ENCODE measurements at places on chromosomes 1 and 21.

DNA sequence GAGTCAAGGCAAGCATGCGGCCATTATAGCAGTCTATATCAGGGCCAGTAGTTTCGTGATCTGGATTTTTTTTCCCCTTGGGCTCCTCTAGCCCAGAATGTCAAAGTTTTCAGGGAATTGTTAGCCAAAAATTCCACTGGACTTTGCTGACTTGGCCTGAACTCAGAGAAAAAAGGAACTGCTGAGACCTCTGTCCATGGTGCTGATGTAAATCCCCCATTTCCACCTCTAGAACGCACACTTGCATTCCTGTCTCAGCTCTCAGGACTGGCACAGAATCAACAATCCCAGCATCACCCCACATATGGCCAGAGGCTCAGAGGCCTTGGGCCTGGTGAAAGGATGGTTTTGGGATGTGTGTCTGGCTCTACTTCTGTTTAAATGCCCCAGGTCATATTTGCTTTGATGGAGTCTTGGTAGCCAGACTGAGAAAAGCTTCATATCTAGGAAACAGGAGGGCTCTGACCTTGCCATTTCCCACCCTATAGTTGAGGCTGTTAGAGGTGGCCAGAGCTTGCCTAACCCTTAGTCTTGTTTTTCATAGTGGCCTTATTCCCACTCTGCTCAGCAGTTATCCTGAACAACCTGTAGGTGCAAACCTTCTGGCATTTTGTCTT is 16.9 kb upstream of the EFCAB14 start:
- peak; percentile 39 for DNase-seq

DNA sequence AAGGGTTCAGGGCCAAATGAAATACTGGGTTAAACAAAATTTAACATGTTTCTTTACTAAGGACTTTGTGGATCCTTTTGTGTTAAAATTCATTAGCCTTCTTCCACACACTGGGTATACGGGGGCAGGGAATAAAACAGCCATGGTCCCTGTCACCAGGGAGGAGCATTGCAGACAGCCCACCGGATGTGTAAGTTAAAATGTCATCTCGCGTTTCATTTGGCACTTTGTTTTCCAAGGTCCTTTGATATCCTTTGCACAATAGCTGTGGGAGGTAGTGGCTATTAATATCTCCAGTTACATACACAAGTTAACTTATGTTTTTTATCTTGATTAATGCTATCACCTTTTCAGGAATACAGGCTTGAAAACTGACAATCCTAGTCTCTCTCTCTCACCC is 172.7 kb downstream of the BARHL2 start:
- no peak for DNase-seq

- DNase-seq: no peak
Measured at GRCh38 chr21:42530167-42530518, 16.5 kb downstream of the SLC37A1 start.

- DNase-seq: no peak
Measured at GRCh38 chr1:214449371-214449770, 102.0 kb downstream of the PTPN14 start.

GRCh38 chr1:235297579-235297978 is 30.4 kb downstream of the ARID4B start:
- DNase-seq: no peak

GRCh38 chr1:205978676-205979075 is 24.5 kb downstream of the RAB7B start:
- DNase-seq: no peak

- DNase-seq: no peak
Measured at GRCh38 chr1:23745515-23745914, 2.2 kb downstream of the ELOA start.

GRCh38 chr21:32183396-32183795 is 95.5 kb downstream of the MIS18A start:
- no peak for DNase-seq

- no peak for DNase-seq
Measured at GRCh38 chr1:199875337-199875736, 152.2 kb upstream of the NR5A2 start.

DNA sequence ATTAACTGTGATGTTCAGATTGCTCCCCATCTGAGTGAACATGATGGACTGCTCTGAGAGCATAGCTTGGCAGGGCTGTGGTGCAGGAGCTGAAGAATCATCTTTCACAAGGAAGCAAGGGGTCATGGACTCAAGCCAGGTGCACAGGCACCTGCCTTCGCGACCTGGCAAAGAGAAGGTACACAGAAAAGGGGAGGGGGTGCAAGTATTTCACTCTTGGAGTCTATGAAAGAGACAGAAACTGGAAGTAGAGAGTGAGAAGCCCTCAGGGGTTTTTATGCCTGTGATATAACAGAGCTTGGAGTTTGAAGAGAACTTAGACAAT is 232.6 kb upstream of the PLXNA2 start:
- DNase-seq: no peak

DNA sequence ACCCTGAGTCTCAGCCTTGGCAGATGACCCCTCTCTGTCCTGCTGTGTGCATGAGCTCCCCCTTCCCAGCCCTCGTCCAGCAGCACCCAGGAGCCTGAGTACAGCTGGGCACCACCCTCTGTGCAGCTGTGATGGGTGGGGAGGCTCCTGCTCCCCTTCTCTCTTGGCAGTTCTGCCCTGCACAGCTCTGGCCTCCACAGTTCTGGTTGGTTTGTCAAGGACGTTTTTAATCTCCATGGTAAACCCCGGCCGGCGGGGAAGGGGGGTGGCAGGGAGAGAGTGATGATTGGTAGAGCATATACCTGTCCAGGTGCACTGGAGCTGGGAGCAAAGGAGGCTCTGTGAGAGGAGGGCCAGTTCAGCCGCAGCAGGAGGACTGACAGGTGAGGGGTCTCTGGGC is at the start of gene CLCNKA:
TSS of gene CLCNKA (plus strand) at position 356 of the 400 bp plus-strand sequence. CDS start 584 bp downstream, outside the sequence.
- DNase-seq: no peak

DNA sequence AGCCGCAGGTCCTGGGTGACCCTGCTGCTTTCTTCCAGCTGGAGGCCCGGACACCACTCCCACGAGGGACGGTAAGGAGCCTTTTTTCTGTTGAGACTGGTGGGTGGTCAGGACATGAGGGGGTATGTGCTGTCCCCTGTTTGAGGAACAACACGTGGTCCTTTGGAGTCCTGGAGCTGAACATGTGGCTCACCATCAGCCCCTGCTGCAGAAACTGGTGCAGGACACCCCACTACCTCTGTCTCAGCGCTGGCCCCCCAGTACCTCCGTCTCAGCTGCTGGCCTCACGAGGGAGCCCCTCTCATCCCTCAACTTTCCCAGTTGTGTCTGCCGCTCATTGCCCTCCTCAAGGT is 34.7 kb downstream of the SLC19A1 start:
- no peak for DNase-seq

DNA sequence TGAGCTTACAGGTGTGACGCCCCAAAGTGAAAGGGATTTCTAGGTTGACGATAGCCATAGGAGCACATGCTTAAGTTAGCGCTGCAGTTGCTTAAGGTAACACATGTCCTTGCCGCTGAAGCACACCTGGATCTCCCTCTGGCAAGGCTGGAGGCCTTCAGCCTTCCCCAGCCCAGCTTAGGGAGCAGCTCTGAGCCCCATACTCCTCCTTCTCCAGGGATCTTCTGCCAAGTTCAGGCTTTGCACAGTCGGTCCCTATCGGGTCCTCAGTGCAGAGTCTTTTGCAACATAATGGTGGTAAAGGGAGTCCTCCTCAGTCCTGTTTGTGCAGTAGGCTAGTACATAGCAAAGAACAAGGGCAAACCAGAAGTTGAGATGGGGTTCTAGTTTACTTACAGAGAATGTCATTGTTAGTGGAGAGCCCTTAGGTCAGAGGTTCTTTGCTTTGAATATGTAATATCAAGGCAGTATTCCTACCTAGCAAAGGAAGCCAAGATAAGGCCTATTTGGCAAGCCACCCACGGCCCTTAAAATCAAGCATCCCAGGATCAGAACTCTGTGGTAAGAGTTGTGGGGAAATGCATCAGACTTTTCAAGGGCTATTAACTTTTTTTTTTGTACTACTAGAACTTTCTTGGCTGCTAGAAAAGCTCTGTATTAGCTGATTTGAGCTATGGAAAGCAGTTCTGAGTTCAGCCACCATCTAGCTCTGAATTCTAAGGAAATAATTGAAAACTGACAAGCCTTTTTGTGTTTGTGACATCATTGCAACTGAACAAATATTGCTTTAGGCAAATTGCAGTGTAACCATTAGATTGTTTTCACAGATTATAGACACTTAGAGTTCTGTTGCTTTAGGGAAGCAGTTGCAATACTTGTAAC is 1.4 kb downstream of the EVA1C start:
- no peak for DNase-seq

DNA sequence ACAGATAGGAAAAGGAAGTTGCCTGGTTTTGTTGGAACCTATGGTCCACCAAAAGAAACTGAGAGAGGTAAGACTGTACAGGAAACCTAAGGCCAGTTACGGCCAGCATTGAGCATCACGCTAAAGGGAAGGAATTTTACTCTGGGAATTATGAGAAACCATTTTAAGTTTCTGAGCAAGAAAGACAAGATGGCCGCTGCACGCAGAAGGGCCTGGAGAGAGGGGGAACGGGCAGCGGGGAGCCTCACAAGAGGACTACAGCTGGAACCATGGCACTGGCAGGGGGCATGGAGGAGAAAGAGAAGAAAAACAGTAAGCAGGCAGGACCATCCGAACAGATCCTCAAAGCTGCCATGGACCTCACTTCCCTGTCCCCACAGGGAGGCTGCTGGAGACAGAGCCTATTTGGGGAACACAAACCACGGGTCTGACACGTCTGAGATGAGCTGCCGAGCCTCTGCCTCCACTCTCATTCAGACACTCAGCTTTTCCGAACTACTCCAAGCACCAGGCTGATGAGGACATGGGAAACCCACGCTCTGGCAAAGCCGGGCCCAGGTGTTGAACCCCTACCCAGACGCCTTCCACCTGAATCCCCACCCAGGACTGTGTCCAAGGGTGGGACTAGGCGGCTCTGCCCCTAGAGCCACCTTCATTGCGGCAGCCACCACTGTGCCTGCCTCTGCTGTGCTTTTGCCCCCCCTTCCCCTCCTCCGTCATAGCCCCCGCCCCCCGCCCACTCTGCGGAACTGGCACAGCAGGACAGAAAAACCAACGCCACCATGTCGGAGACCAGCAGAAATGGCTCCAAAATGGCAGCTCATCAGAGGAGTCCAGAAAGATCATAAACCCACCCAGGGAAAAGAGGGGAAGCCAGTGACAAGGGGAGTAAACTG is 69.0 kb downstream of the CD46 start:
- no peak for DNase-seq

GRCh38 chr1:7594714-7595295 is 176.3 kb upstream of the VAMP3 start:
- DNase-seq: no peak

- DNase-seq: no peak
Measured at GRCh38 chr1:223298701-223299100, 65.3 kb downstream of the SUSD4 start.

GRCh38 chr1:206850401-206850800 is 15.0 kb upstream of the IL20 start:
- no peak for DNase-seq

- no peak for DNase-seq
Measured at GRCh38 chr1:15937706-15938168, 38.2 kb downstream of the ZBTB17 start.

- DNase-seq: no peak
Measured at GRCh38 chr1:196372896-196373536, 235.2 kb downstream of the KCNT2 start.

DNA sequence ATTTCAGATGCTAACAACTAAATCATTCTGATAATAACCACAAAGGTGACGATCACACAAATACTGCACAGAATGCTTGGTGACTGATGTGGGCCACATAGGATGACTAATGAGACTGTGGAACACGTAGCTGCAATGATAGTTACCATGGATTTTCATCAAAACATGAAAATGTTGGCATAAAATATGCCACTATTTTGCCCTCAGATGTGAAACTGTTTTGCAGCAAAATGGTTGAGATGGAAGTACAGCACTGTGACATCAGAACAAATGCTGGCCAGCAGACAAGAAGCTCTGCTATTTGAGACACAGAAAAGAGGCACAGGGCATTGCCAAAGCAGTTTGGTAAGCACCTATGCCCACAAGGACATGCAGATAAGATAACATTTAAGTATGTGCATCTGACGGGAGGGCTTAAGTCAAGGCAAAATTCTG is 83.8 kb downstream of the NIBAN1 start:
- no peak for DNase-seq

GRCh38 chr1:6329851-6330250 is 63.7 kb downstream of the ACOT7 start:
- DNase-seq: peak; percentile 74

GRCh38 chr1:155051342-155051776 is 243 bp downstream of the ADAM15 start:
- DNase-seq: no peak

DNA sequence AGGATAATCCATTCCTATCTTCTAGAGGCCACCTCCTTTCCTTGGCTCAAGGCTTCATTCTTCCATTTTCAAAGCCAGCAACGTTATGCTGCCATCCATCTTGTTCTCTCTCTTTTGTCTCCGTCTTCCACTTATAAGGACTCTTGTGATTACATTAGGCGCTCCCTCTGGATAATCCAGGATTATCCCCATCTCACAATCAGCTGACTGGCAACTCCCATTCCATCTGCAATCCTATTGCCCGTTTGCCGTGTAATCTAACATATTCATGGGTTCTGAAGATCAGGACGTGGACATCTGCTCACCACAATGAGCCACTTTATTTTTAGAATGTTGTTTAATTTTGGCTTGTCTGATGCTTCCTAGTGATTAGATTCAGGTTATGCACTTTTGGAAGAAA is 89.3 kb downstream of the EBNA1BP2 start:
- no peak for DNase-seq

GRCh38 chr1:6762060-6762459 is 23.2 kb upstream of the CAMTA1 start:
- DNase-seq: no peak

DNA sequence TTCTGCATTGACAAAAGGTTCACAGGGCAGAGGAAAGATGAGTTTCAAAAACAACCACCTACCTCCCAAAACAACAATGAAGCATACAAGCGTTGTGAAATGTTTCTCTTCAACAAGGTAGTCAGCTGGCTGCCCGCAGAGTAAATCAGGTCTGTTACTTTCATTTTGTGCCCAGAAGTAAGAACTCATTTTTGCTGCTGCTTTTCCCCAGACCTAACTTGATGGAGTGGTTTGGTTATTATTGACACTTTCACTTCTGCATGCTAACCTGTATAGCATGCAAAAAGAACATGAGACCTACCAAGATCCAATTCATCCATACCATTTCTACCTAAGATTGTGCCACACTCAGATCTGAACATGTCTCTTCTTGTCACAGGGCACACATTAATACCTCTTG is 1.3 kb downstream of the SLC9C2 start:
- no peak for DNase-seq

DNA sequence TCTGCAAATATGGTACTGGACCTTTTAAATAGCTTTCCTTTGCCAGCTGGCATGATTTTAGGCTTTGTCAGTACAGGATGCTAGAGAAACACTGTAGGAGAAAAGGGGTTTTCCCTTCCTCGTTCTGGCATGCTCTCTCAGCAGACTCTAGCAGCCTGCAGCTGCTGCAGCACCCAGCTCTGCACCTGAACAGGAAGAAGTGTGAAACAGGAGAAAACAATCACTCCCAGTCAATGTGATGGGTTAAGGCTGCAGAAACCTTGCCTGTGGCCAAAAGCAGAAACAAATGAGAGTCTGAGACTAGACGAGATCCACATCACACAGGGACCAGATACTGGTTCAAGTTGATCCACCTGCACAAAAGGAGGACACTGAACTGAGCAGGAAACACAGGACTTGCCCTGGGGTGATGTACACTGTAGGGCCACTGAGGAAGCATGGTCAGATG is 21.2 kb downstream of the OVGP1 start:
- peak; percentile 28 for DNase-seq
